ENCODE measurements at places on chromosomes 6 and 20.

DNA sequence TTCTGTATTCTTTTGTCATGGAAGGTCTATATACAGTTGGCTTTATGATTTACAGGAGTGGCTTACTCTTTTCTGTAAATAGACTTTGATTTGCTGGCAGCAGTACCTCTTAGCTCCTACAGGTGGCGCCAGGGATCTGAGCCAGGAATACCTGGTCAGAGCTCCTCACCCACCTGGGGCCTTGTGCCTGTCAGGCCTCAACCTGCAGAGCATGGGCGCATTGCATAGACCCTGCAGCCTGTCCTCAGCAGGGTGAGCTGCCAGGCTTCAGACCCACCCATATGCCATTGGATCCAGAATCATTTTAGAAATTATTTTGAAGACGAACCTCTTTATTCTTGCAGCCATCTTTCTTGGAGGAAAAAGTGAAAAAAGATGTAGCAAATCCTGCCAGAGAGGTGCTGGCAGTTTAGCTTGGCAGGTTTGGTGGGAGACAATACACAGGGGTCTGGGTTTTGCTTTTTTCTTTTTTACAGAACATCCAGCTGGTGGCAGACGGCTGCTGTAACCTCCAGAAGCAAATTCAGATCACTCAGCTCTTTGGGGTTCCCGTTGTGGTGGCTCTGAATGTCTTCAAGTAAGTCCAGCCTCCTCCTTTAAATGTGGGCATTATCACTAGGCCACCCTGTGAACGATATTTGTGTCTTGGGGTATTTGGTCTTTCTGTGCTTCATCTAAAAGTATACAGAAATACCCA is 149.1 kb downstream of the MTHFD1L start:
- peak; percentile 65 for DNase-seq

DNA sequence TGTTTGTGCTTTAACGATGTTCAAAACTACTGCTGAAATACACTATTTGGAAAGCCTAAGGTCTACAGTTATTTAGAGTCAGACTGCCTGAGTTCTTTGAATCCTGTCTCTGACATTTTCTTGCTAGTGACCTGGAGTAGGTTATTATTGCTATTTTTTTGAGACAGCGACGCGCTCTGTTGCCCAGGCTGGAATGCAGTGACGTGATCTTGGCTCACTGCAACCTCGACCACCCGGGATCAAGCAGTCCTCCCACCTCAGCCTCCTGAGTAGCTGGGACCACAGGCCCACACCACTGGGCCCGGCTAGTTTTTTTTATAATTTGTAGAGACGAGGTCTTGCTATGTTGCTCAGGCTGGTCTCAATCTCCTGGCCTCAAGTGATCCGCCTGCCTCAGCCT is 96.6 kb downstream of the TIAM2 start:
- DNase-seq, result no peak

DNA sequence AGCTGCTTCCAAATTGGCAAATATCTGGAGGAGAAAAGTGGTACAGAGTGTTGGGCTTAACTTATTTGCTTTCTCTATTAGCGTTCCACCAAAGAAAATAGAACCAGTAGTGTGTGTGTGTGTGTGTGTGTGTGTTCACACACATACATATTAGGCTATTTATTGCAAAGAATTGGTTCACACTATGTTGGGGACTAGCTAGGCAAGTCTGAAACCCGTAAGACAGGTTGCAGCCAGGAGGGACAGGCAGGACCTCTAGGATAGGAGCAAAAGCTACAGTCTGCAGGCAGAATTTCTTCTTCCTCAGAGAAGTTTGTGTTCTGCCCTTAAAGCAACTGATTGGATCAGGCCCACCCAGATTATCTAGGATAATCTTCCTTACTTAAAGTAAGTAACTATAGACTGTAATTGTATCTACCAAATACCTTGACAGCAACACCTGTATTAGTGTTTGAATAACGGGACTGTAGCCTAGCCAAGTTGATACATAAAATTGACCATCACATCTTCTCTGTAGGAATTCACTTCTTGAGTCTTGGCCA is 12.8 kb downstream of the KCTD20 start:
- DNase-seq, result no peak

DNA sequence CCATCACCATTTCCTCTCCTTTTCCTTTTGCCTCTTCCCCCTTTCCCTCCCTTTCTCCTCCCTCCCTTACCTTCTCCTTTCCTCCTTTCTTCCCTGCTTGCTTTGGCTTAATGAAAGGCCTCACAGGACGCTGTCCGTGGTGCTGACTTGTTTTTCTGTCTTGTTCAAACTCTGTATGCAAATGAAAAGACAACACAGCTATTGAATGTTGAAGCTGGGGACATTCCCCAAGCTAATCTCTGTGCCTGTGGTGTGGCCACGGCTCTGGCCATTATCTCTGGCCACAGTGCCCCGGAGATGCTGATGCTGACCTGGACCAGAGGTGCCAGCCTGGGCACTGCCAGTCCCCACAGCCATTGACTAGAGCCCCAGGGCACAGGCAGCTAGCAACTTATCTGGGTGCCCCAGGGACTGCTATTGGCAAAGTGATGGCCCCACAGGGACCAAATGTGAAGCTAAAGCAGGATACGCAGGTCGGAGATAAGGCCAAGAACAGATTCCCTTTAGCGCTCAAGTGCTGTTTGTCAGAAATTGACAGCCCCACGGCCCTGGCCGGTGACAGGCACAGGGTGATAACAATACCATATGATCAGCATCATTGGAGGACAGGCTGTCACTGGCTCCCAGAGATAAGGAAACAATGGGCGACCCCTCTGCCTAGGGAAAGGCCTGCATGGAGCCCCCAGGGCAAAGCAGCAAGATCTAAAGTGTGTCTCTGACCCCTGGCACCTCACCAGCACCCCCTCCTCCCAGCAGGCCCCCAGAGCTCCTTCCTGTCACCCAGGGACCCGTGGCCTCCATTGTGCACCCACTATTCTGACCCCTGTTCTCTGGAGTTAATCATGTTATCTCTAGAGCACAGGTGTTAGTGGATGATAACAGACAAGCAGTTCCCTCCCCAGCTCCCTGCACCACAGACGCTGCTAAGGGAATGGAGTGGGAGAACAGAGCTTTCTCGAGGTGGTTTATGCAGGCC is 31.6 kb upstream of the SLC32A1 start:
- DNase-seq, result peak; percentile 63
